ENCODE measurements at places on chromosomes 5 and 9.

DNA sequence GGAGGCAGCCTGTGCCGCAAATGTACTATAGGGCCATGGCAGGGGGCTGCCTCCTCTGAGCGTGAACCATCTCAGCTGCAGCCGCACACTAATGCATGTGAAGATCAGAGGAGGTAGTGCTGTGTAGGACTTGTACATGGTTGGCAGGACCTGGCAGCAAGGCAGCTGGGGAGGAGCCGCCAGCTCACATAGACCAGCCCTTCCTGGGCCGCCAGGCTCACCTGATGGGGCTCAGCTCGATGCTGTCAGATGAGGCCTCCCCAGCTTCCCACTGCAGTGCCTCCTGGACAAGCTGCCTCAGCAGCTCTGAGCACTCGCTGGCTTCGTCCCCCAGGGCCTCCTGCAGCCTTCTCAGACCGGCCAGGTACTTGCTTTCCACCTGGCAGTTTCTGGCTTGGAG lies 18.0 kb upstream of the CORO2A start:
- no peak for DNase-seq

DNA sequence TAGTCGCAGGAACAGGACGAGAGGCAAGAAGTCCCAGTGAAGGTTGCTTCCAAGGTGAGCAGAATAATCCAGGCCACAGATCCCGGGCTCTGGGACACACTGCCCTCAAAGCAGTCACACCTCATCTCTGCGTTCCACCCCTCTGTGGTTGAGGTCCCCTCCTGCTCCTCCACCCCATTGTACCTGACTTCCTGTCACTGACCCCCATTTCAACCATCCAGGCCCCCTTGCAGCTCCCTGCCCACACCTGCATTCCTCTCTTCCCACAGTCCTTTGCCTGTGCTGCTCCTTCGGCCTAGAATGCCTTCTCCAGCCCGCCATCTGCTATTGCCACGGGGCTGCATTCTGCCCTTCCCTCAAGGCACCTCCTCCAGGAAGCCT lies 73.5 kb downstream of the PAX5 start:
- DNase-seq = no peak

- DNase-seq = no peak
Measured at GRCh38 chr9:76717613-76718012, 46.6 kb upstream of the PCA3 start.

GRCh38 chr5:61755726-61756222 lies 423.7 kb downstream of the ZSWIM6 start:
- no peak for DNase-seq

DNA sequence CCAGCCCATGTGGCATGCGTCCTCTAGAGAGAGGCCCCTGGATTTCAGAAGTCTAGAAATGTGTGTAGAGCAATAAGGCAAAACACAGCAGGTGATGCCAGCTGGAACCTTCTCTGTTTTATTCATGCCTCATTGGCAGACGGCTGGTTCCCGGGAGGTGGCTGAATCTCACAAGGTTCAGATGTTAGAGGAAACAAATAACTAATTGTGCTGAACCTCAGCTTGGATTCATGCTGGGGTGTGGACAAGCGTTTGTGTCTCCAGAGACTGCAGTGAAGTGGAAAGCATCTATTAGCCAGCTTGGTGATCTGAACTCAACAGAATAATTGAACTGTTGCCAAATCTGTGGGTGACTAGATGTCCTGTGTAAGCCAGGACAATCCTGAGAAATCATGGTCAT lies 131.1 kb upstream of the NR4A3 start:
- DNase-seq = no peak

DNA sequence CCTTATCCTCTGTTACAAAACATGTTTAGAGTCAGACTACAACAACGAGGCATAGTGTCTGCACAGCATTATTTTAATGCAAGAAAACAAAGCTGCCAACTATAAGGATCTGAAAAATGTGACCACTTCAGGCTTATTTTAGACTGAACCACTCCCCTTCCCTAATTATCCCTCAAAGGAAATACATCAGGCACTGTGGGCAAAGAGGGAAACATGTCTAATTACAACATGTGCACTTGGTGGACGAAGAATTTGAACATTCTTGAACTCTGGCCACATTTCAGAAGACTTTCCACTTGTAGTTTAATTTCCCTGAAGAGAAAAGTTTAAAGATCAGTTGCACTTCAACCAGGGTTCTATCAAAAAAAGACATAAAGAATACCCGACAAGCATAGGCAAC lies 3.8 kb downstream of the MTMR12 start:
- DNase-seq = no peak

GRCh38 chr5:108251350-108251749 lies 130.5 kb downstream of the FBXL17 start:
- no peak for DNase-seq

GRCh38 chr9:100196828-100197227 lies 97.8 kb downstream of the INVS start:
- no peak for DNase-seq

- DNase-seq = no peak
Measured at GRCh38 chr5:127801751-127802476, 98.7 kb downstream of the CCDC192 start.

- DNase-seq = no peak
Measured at GRCh38 chr5:140336388-140336787, 10.0 kb downstream of the HBEGF start.

DNA sequence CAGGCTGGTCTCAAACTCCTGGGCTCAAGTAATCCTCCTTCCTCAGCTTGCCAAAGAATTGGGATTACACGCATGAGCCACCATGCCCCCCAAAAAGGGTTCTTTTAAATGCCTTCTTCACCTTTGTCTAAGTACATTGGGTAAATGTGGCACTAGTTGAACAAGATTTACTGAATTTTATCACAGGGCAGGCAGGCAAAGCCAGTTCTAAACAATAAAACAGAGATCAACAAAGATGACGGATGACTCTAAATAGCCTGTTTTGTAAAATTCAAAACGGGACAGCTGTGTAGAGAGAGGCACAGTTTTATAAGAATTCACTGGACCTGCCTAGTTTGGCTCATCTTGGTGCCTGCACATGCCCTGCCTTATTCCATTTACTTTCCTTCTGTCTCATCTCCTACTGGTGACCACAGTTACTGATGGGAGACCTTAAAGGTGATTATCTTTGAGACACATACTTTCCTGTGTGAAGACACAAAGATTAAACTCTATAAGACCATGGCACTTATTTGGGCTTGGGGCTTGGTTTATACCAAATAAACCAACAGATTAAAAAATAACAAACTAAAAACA lies 149.6 kb upstream of the DMRT1 start:
- no peak for DNase-seq

- DNase-seq = no peak
Measured at GRCh38 chr9:85898332-85898731, 42.6 kb upstream of the NAA35 start.

GRCh38 chr5:102153003-102153759 lies 142.9 kb downstream of the SLCO4C1 start:
- DNase-seq = peak; percentile 1

- no peak for DNase-seq
Measured at GRCh38 chr9:69023650-69024049, 9.7 kb upstream of the PRKACG start.
